ENCODE measurements at places on chromosomes 5 and 9. TPM values are rescaled to one million over a fixed set of nuclear protein-coding genes. Genes with fewer than 3 reads are reported as not detected.
A peak's percentile ranks its signal among the peaks of the same experiment; 100 is the strongest.

GRCh38 chr5:122392824-122393223 is 80.8 kb downstream of the SNCAIP start:
- no peak for DNase-seq

DNA sequence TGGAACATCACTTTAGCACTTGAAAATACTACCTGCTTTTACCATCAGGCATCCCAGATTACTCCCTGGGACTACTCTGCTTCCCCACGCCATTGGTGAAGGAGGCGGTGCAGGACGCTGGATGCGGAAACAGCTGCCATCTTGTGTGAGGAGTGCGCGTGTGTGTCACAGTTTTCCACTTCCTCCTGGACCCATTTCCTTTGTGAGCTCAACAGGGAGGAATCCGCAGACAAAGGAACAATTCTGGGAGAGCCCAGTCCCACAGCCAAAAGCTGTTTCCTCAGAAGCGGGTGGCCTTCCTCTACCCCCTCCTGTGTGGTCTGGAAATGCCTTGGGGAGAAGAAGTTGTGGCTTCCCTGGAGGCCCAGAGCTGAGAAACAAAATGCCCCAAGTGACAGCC is 16.8 kb downstream of the AFAP1L1 start:
- DNase-seq = no peak

DNA sequence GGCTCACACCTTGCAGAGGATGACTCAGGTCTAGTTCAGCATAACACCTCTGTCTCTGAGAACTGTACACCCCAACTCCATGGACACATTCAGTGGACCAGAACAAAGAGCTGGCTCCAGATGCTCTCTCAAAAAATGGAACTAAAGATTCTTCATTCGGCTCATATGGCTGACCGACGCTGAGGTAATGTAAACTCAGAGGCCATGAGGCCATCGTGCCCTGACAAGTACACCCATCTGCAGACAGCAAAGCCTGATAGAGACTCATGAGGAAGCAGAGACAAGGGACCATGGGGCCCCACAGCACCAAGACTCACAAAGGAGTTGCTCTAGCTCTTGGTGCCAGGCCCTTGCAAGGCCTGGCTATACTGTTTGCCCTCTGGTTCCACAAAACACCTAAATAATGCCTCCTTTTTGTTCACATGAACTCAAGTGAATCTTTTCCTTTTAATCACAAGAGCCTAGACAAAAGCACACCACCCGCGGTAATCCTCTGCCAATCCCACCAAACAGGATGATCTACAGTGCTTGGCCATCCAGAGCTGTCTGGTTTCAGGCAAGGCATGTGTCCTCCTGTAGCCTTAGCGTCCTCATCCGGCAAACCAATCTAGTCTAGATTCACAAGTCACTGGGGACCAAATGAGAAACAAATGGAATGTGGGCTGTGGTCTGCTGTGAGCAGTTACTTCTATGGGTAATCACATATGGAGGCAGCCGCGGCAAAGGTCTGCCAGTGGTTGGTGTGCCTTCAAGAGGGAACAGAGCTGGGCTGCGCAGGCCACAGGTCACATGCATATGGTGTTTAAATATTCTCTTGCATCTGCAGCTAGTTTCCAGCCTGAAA is 22.7 kb downstream of the MED27 start:
- DNase-seq = no peak

GRCh38 chr9:128634651-128635262 is 21.9 kb downstream of the DYNC2I2 start:
- DNase-seq = no peak

DNA sequence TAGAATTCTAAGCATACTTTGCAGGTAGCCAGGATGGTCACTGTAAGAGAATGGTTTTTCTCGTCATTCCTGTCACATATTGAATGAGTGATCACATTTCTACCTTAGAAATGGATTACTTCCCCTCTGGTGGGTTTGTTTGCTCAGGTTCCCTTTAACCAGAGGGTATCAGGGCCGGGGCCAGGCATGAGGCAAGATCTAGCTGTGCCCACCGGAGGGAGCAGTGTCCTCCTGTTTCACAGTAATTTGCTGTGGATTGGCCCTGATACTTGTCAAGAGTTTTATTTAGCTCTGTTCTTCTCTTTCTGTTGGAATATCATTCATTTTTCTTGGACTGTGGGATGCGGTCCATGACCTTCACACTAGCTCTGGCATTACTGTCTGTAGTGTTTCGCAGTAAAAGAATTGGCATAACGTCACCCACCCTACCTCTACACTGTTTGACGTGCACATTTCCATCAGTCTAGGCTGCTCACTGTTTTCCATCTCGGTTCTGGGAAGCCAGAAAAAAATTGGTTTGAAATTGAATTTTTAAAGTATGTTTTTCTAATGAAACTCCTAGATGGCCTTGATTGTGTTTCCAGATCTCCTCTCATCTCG is 42.4 kb upstream of the ZBED3 start:
- peak; percentile 30 for DNase-seq

DNA sequence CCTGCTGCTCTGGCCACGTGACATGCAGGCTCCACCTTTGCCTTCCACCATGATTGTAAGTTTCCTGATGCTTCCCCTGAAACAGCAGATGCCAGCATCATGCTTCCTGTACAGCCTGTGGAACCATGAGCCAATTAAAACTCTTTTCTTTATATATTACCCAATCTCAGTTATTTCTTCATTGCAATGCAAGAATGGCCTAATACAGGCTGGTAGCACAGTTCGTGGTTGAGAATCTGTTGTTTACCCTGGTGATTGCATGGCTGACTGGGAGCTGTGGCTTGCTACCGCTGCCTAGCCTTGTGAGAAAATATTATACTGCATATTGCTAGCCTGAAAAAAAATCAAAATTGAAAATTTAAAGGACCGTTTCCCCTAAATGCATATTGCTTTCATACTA is 44.8 kb upstream of the PTPN3 start:
- DNase-seq = no peak

DNA sequence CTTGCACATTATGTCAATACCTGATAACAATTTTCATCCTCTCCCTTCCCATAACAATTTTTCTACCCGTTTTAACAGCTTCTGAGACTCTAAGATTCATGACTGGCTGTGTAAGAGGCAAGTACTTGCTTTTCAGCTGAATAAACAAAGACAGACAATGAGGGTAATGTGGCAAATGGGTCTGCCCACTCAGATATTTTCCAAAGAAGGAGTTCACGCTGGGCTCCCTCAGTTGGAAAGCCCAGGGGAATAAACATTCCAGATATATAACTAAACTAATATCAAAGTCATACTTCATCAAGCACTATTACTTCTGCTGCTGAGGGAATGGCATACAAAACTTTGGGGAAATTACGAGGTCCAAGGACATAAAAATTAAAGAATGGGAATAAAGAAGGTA is 24.4 kb downstream of the MEGF9 start:
- no peak for DNase-seq

GRCh38 chr9:82513976-82514735 is 525.6 kb downstream of the SPATA31D1 start:
- peak; percentile 25 for DNase-seq

DNA sequence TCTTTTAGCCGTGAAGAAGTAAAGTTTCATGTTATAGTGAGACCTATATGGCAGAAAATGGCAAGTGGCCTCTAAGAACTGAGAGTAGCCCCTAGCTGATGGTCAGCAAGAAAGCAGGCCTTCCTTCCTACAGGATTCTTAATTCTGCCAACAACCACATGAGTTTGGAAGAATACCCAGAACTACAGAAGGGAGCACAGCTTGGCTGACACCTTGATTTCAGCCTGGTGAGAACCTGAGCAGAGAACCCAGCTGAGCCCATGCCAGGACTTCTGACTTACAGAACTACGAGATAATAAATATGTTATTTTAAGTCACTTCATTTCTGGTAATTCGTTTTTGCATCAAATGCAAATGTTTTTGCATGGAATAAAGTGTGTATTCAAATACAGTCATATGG is 5.9 kb upstream of the FBXL17 start:
- DNase-seq = no peak

The FBN2 gene
- total RNA-seq = 0.37 TPM

The GOLM1 gene
- 66.3 TPM for total RNA-seq

The SLC2A6 gene
- total RNA-seq = 14.6 TPM

The EGFLAM gene
- not detected for total RNA-seq

The SLC4A9 gene
- total RNA-seq = not detected

All from M059J (cell line).